Mesothelial cell of epicardium (in vitro differentiated cells): ENCODE measurements at places on chromosomes 4 and X.

- no peak for DNase-seq
These were observed 47.3 kb upstream of the NSG1 start for GRCh38 chr4:4339504-4340085.

DNA sequence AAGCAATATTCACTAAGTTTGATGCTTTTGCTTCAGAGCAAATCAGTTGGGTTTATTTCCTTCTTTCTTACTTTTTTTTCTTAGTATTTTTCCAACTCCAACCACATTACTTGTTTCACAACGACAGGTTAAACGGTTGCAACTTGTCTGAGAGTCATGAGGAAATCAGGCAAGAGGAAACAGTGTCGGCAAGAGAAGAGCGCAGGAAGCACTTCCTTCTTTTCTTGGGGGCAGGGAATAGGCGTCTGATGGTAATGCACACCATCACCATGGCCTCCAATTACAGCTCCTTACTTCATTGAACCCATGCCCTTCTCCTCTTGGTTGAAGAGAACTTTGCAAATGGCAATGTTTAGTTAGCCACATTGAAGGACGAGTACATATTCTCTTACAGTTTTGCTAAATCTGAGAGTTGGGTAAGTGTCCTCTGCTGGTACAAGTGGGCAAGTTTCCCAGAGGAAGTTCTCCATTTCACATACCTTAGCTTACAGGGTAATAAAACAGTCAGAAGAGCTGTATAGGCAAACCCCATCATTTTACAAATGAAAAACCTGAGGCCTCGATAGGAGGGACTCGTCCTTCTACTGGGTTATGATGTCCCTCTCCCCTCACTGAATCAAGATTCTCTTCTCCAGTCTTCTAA lies 8.3 kb upstream of the CXCL8 start:
- no peak for DNase-seq

DNA sequence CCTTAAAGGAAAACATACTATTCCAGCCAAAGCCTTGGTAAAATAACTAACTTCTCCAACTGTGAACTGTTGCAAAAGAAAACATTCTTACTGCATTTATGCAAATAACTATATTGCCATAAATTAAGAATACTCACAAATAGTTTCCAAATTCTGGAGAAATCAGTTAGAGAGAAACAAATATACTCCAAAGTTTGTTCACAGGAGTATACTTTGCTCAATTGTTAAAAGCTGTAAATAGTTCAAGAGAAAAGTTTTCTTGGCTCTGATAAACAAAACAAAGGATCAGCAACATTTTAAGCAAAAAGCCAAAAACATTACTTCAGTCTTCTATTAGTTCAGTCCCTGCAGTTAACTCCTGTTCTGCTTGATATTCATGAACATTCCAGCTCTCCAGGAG lies 83.0 kb downstream of the EIF4E start:
- no peak for DNase-seq

DNA sequence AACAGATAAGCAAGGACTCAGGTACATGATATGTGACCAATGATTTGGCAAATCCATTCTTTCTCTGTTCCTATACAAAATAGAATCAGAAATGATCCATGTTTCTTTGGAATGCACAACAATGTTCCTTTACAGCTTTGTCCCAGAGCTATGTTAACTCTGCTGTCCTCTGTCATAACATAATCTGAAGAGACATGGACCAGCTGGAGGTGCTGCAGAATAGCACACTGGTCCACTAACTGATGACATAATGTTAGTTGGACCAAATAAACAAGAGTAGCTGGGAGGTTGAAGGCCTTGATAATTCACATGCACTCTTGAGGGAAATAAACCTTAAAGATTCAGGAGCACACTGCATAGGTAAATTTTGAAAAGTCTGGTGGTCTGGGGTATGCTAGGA lies 23.0 kb upstream of the DHX15 start:
- DNase-seq = no peak

- DNase-seq = no peak
These were observed 186.0 kb upstream of the FAM241A start for GRCh38 chr4:111959222-111959621.

DNA sequence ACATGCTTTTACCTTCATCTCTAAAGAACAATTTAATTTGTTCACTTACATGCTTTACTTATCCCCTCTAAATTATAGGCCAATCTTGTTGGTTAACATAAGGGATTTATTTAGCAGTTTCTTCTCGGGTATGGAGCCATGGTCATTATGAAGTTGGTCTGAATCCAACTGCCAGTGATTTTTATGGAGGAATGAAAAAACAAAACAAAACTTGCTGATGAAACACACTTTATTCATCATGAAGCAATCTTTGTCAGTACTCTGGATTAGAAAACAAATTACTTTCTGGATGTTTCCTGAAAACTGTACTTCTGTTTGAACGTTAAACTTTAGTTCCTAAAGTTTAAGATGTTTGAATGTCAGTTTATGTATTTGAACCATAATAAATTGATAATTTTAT lies 715.8 kb downstream of the KLHL13 start:
- DNase-seq = no peak

DNA sequence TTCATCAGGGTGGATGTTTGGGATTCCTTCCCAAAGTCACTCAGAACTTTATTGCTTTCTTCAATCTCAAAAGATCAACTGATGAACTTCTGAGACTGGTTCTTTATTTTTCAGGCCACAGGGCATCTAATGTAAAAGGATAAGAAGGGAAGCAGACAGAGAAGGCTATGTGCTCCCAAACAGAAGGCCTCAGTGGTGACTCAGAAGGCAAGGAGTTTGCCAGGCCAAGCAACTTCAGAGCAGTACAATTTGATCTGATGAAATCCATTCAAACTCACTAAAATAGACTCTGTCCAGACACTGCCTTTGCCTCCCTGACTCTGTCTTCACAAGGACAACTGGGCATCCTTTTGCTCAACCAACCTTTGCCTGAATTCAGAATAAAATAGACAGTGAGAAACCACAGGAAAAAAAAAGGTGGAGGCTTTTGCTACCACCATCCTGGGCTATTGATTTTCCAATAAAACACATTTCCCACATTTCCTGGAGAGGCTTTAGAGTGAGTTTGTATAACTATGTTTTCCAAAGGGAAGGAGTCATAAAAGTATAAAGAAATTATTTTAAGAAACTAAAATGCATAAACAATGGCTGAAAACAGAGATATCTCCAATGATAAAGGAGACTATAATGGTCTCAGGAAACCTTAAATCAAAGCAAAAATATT lies 55.2 kb downstream of the ARHGEF6 start:
- DNase-seq = no peak

- no peak for DNase-seq
These were observed 216.7 kb downstream of the IL13RA2 start for GRCh38 chrX:114800719-114801118.

DNA sequence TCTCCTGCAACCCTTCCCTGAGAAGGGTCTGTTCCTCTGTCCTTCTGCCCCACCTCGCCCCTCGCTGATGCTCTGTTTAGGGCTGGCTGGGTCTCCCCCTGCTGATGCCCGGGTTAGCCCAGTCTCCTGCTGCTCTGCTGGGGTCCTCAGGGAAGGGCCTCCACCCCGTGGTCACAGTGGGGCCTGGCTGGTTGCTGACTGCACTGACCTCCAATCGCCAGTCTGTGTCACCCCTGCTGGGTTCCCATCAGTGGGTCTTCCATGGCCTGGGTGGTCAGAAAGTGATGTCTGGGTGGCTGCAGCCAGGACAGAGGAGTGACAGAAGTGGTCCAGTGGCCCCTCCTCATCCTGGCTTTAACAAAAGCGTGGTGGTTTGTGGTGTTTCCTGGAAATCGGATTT lies 44.7 kb downstream of the EVC start:
- DNase-seq = peak; percentile 32

GRCh38 chrX:45619290-45619689 lies 418.6 kb upstream of the DIPK2B start:
- DNase-seq = no peak
